HEK293T (cell line): ENCODE measurements at places on chromosomes 2 and 18.

- no peak for DNase-seq
Observed at GRCh38 chr2:232545511-232546375, 4.6 kb downstream of the TIGD1 start.

DNA sequence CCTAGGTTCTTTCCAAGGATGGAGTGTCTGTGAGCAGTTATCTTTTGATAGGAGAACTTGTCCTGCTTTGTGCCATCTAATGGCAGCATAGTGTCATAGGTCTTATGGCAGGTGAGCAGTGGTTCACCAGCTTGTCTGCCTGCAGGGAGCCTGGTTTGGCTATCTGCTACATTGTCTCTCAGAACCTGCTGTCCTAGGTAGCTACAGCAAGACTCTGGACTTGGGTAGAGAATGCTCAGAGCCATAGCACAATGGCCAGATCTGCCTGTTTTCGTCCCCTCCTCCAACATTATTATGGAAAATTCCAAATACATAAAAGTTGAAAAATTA lies 28.3 kb downstream of the AGFG1 start:
- no peak for DNase-seq

DNA sequence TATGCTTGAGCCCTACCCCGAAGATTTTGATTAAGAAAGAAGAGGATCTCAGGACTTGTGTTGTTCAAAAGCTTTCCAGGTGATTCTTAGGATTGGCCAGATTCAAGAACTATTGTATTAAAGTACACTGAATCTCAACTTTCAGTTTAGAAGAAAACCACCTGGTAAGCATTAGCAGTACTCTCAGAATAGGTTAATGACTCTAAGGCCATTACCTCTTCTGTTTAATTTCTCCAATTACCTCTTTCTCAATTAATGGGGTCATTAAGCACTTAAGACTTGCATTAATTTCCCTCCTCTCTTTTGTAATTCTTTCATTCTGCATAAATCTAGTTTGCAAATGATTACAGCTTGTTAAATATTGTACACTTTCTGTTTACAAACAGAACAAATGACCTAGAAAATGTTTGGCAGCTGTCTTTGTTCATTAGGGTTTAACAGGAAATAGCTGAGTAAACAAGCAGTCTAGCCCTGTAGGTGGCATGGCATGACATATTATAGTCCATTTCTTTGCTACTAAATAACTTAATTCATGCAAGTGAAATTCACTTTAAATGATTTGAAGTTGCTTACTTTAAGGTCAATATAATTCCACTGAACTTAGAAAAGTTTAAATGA lies 20.4 kb upstream of the TDRD15 start:
- DNase-seq = no peak

- no peak for DNase-seq
Observed at GRCh38 chr2:124585277-124585676, 560.2 kb downstream of the CNTNAP5 start.

DNA sequence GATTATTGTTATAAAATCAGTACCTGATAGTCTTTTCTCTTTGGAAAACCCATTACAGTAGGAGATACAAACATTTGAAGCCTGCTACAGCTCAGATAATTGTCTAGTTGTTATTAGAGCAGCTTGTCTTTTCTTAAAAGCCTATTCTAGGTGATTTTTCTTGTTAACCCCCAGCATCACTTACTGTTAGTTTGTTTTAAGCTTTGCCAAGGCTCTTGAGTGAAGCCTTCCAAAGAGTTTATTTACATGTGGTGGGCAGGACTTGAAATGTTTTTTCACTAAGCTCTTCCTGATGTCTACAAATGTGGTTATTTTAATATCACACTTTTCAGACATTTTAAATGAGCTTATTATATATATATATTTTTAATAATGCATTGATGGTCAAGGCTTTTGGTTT lies 791.3 kb downstream of the PLCL1 start:
- DNase-seq = no peak

- no peak for DNase-seq
Observed at GRCh38 chr2:232539298-232540231, at the start of gene CHRNG. TSS of gene CHRNG (plus strand) at chr2:232539692. CDS start at chr2:232539748, 56 bp downstream.

- DNase-seq = peak; percentile 25
Observed at GRCh38 chr18:46174342-46175041, 70.3 kb downstream of the HAUS1 start.
